Chondrocyte (in vitro differentiated cells): ENCODE measurements at places on chromosomes 2 and 18. TPM values are rescaled to one million over a fixed set of nuclear protein-coding genes. Genes with fewer than 3 reads are reported as not detected.

The ANKRD30BL gene
- not detected in 3 replicates for total RNA-seq

The IGFBP5 gene
- total RNA-seq = 403 to 502 TPM (median 500 TPM) in 3 replicates

DNA sequence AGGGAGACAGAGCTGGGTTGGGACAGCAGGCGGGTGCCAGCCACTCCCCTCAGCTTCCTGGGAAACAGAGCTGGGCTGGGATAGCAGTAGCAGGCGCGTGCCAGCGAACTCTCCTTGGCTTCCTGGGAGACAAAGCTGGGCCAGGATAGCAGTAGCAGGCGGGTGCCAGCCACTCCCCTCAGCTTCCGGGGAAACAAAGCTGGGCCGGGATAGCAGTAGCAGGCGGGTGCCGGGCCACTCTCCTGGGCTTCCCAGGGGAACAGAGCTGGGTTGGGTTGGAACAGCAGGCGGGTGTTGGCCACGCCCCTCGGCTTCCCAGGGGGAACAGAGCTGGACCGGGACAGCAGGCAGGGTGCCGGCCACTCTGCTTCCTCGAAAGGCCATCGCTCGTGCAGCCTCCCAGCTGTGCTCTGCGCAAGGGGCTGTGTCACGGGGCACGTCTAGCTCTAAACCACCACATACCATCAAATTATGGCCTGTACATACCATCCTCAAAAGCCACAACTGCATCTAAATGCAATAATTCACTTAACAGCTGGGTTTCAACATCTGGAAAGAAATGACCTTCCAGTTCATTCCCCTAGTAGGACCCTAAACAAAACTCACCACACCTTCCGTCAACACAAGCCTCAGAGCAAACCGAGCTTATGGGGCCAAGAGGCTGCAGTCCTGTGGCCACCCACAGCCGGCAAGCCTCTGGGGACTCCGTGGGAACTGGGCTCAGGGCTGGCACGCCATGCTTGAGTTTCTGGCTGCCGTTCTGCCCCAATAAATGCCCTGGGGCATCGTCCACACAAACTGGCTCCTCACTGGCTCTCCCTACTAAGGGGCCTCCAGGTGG lies 228.3 kb downstream of the TWIST2 start:
- H3K27me3 ChIP-seq = no peaks in the 10 kb centered on the region
- H3K4me1 ChIP-seq = no peaks in the 10 kb centered on the region
- H3K36me3 ChIP-seq = peaks cover 16% of the 10 kb centered on the region
- no peak overlapping the region for H3K4me3 ChIP-seq
- DNase-seq = no peak
- no peak overlapping the region for H3K27ac ChIP-seq

- H3K4me3 ChIP-seq = no peak overlapping the region
- peaks cover 8% of the 10 kb centered on the region for H3K4me1 ChIP-seq
- peaks cover 16% of the 10 kb centered on the region for H3K27me3 ChIP-seq
- peaks cover 4% of the 10 kb centered on the region for H3K36me3 ChIP-seq
Measured at GRCh38 chr2:10867692-10868420, 43.9 kb upstream of the KCNF1 start.

GRCh38 chr2:225025917-225026571 lies 16.2 kb downstream of the DOCK10 start:
- no peaks in the 10 kb centered on the region for H3K27me3 ChIP-seq
- H3K36me3 ChIP-seq = no peaks in the 10 kb centered on the region
- no peak overlapping the region for H3K4me3 ChIP-seq
- H3K4me1 ChIP-seq = peaks cover 31% of the 10 kb centered on the region
- DNase-seq = no peak

- H3K27ac ChIP-seq = no peak overlapping the region
- no peak overlapping the region for H3K4me3 ChIP-seq
- no peaks in the 10 kb centered on the region for H3K4me1 ChIP-seq
- no peaks in the 10 kb centered on the region for H3K36me3 ChIP-seq
- DNase-seq = no peak
- peaks cover 8% of the 10 kb centered on the region for H3K27me3 ChIP-seq
Measured at GRCh38 chr2:154428022-154428421, 270.5 kb upstream of the KCNJ3 start.
